Stimulated activated CD8-positive, alpha-beta memory T cell treated with anti-CD3 and anti-CD28 coated beads, Interleukin-4, amount 100 ng/mL, for 1 hour (primary cell): ENCODE measurements at places on chromosomes 11 and 22.

DNA sequence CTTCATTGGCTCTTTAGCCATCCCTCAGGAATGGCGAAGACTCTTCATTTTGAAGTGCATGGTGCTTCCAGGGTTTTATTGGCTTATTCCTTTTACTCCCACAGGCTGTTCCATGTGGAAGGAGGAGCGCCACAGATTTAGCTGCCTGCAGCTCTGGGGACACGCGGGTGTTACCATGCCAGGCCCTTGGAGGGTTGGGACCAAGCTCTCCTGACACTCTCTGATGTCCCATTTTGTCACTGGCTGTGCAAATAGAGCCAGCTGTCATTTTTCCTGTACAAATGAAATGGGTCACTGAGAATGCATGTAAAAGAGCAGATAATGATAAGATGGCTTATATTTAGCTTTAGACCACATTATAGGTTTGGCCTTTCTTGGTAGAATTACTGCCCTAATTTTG is 9.2 kb downstream of the THYN1 start:
- DNase-seq = no peak

DNA sequence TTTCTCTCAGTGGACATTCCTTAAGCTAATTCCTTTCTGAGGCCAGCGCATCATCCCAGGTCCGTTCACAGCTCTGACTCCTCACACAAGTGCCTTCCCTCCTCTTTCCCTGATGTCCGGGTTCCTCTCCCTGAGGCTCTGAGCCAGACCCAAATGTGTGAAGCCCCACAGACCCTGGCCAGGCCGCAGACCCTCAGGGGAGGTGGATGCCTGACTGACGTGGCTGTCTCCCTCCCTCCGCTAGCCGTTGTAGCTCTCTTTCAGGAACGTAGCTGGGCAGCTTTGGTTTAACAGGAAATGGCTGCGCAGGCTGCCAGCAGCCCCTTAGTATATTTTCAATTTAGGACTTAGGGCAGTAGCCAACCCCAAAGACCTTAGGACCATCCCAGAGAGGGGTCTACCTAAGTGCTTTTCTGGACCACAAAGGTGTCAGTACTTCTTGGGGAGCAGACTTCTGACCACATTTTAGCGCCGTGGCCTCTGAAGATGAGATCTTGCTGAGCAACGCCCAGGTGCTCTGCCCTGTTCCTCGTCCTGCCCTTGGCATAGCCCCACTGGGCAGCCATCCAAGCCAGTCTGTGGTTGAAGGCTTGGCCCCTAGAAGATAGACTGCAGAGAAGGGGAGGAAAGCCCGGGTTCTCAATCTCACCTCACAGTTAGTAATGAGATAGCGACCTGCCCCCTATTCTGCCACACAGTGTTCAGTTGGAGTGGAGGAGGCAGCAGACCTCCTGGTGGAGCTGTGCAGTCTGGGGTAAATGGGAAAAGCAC is 27.0 kb downstream of the MYBPC3 start:
- no peak for DNase-seq

- no peak for DNase-seq
Observed at GRCh38 chr11:118703563-118704106, 24.2 kb upstream of the TREH start.

GRCh38 chr11:1155274-1155693 is 2.5 kb upstream of the MUC5AC start:
- no peak for DNase-seq

GRCh38 chr11:17211286-17211685 is 3.5 kb upstream of the PIK3C2A start:
- DNase-seq = no peak
